ENCODE measurements at places on chromosomes 3 and 15. TPM values are rescaled to one million over a fixed set of nuclear protein-coding genes. Genes with fewer than 3 reads are reported as not detected.
A peak's percentile ranks its signal among the peaks of the same experiment; 100 is the strongest.

GRCh38 chr15:75178171-75178937 lies 23.3 kb upstream of the C15orf39 start:
- DNase-seq, result no peak

GRCh38 chr3:59566481-59566975 lies 516.7 kb upstream of the CFAP20DC start:
- no peak for DNase-seq

GRCh38 chr3:46496746-46497555 lies 825 bp upstream of the RTP3 start:
- peak; percentile 30 for DNase-seq

DNA sequence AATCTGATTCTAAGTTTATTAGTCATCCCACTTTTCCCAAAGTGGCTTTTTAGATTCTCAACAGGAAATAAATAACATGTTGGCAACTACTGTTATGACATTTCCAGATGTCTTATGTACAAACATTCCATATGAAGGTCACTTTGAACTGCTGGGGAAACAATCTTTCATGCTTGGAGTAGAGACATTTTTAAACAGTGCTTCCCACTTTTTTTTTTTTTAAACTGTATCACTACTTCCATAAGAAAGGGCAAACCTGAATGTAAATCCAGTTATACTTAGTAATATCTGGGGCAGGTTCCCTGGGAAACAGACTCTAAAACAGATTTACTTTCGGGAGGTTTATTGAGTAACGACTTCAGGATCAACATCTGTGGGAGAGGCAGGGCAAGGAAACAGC lies 473.8 kb downstream of the TAFA4 start:
- DNase-seq, result no peak

DNA sequence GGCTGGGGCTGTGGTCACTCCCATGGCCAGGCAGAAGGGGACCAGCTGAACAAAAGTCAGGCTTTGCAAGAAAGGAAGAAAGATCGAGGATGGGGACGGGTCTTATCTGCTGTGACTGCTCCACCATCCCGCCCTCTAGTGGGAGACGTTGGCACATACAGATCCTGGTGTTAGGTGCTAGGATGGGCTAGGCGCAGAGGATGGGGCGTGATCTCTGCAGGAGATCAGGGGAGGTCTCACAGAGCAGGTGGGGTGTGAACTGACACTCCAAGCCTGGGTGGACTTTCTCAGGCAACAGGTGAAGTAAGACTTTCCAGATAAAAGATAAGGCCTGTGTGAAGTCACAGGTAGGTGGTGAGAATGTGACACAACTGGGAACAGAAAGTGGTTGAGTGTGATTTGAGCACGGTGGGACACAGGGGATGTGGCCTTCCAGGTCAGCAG lies 141.9 kb upstream of the SMAD3 start:
- no peak for DNase-seq

DNA sequence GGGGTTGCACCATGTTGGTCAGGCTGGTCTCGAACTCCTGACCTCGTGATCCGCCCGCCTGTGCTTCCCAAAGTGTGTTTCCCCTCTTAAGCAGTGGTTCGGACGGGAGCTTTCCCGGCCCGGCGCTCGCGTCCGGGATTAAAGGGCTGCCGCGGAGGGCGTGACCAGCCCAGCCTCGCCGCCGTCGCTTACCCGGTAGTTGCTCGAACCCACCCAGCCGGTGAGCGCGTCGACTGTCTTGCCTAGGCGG lies 513 bp downstream of the CLASP2 start:
- DNase-seq, result no peak

DNA sequence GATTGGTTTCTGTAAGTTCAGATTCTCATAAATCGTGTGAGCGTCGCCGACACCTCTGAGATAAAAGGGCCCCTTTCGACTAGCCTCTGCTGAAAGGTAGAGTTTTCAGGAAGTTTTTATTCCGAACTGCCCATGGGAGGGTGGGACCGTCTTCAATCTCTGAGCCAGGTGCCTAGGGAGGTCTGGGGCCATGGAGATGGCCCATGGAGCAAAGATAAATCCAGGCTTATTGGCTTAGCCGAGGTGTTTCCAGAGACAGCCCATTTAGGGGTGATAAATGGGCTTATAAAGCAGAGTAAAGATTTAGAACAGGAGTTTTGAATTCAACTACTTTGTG lies 442 bp downstream of the QTRT2 start:
- DNase-seq, result no peak

Gene CEMIP
- 0.06 TPM for total RNA-seq

DNA sequence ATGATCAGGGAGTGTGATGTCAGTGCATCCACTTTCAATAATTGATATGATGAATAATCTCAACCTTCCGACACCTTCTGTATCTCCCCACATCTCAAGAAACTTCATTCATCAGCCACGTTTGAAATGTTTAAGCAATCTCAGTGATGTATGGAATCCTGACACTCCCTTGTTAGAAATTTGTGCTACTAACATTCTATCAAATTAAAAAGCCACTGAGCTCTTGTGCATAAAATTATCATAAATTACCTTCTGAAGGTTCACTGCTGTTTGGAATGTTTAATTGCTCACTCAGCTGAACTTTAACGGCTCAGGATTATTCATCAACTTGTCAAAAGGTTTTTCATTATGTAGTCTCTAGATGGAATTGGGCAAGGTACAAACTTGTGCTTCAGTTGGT lies 108.4 kb upstream of the DPH6 start:
- no peak for DNase-seq

DNA sequence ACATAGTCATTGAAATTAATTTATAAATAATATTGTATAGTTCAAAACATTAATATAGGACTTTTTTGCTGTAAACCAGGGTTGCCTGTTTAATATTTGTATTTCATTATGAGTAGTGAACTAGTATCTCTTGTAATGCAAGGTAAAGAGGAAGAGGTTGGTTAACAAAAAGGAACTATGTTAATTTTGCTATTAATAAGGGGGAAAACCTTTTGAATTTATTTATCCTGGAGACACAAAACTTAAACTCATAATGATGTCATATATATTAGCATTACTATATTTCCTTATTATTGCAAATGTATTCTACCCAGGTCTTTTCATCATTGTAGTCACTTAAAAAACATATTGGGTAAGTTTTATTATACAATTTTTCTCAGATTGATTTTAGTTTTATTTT lies 94.5 kb downstream of the CHL1 start:
- DNase-seq, result no peak

Gene WWTR1
- total RNA-seq, result 47.4 TPM

GRCh38 chr15:64774037-64774628 lies 1.3 kb downstream of the RBPMS2 start:
- no peak for DNase-seq

DNA sequence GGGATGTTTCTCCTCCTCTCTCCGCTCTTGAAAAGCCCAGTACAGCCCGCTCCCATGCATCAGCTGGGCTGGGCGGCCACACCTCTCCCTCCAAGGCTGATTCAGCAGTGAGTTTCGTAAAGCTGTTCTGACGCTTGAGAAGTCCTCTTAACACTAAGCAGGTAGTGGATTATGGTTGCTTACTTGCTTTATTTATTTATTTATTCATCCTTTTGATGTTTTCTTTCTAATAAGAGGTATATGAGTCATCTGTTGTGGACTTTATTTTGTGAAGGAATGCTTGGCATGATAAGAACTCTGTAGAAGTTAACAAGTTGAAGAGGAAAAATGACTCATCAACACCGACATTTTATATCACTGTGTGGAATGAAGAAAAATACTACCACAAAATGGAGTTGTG lies 285.0 kb downstream of the SQOR start:
- peak; percentile 91 for DNase-seq

GRCh38 chr3:134077649-134078161 lies 48.0 kb upstream of the SLCO2A1 start:
- no peak for DNase-seq

Gene IL17RB
- 0.39 TPM for total RNA-seq

GRCh38 chr3:24375947-24376384 lies 118.7 kb downstream of the THRB start:
- no peak for DNase-seq

DNA sequence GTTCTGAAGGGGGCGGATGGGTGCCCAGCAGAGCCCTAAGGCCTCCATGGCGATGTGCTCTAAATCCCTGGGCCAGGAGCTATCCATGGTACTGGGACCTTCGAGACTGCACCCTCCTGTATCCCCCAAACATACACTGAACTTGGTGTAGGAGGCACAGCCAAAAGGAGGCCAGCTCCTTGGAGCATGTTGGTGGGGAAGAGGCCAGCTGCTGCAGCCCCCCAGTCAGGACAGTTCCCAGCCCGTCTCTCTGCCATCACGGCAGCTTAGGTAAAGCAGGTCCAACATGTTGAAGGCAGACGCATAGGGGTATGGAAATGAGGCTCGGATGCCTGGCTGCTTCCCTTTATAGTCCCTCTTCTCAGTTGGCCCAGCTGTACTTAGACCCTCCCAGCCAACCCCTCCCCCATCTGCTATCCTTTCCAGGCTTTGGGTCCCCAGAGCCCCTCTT lies 1.8 kb downstream of the CAMKV start:
- DNase-seq, result no peak

DNA sequence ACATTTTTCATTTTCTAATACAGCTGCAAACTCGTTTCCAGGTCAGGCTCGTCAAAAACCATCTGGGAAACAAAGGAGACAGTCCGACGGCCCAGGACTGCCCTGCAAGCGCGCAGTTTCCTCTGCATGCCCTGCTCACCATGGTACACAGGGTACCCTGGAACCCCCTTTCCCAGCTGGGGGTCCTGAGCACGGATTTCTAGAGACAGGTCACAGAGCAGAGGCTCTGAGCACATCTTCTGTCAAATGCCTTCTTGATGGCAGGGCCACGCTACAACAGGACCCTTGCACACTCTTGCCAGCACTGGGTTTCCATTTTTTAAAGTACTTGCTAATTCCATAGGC lies 8.1 kb downstream of the ZXDC start:
- DNase-seq, result no peak

DNA sequence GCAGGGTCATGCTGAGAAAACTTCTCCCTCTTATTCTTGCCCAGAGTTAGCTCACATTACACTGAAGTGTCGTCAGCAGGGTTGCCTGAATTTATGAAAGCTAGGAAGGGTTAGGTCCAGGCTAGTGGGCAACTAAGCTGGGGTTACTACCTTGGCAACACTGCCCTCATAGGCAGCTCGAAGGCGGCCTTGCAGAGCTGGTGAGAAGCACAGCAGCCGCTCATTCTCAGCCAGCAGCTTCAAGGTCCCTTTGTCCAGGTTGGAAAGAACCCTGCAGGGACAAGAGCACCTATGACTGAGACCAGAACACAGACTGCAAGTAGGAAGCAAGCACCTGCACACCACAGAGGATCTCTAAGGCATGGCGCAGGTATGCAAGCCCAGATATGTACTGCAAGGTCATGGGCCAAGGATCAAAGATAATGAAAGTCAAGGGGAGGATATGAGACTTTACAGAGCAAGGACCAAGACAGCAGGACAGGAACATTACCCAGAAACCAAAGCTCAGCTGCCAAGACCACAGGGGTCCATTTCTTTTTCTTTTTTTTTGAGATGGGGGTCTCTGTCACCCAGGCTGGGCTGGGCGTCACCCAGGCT lies 2.8 kb downstream of the CDAN1 start:
- no peak for DNase-seq

DNA sequence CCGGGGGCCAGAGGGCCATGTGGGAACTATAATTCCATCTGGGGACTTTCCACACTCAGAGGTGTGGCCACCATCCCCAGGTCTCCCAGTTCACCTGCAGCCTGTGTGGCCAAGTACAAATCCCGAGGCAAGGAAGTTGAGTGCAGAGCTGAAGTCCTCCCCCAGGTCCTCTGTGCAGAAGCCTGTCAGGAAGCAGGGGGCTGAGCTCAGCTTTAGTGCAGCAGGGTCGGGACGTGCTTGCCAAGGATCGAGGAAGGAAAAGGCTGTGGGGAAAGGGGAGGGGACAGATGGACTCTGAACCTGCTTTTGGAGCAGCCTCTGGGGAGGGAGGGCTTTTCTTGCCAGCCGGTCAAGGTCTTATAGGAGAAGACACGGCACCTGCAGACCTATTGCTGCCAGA lies 67.7 kb downstream of the CHRNA7 start:
- no peak for DNase-seq

Gene OXTR
- 0.27 TPM for total RNA-seq

All from H4 (cell line).